ENCODE measurements at places on chromosomes 12 and 14.

- no peak for DNase-seq
Observed at GRCh38 chr14:94346841-94347240, 23.7 kb upstream of the SERPINA6 start.

DNA sequence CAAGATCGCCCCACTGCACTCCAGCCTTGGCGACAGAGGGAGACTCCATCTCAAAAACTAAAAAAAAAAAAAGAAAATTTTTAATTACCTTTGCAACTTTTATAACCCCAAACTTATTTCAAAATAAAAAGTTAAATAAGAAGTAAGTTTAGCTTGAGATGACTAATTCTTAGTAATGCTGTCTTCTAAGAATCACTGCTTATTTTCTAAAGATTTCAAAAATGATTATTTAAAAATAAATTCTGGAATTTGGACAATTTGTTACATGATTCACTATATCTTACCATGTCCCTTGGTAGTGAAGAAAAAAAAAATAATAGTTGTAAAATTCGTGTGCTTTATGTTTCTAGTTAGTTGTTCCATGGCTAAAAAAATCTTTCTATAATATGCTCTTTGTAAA is 11.6 kb upstream of the HECTD1 start:
- no peak for DNase-seq

- DNase-seq = no peak
Observed at GRCh38 chr12:26539131-26539530, 293.9 kb downstream of the ITPR2 start.

GRCh38 chr14:51382506-51382905 is 142.5 kb downstream of the TMX1 start:
- no peak for DNase-seq

GRCh38 chr14:102827716-102828115 is 50.5 kb downstream of the TRAF3 start:
- DNase-seq = no peak

- no peak for DNase-seq
Observed at GRCh38 chr14:99548255-99548654, 55.8 kb downstream of the CCDC85C start.

DNA sequence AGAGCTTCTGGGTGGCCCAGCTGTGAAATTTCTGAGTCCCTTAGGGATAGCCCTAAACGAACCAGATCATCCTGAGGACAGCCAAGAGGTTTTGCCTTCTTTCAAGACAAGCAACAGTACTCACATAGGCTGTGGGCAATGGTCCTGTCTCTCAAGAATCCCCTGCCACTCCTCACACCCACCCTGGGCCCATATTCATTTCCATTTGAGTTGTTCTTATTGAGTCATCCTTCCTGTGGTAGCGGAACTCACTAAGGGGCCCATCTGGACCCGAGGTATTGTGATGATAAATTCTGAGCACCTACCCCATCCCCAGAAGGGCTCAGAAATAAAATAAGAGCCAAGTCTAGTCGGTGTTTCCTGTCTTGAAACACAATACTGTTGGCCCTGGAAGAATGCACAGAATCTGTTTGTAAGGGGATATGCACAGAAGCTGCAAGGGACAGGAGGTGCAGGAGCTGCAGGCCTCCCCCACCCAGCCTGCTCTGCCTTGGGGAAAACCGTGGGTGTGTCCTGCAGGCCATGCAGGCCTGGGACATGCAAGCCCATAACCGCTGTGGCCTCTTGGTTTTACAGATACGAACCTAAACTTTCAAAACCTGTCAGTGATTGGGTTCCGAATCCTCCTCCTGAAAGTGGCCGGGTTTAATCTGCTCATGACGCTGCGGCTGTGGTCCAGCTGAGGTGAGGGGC is 38.9 kb downstream of the DAD1 start:
- DNase-seq = no peak

Data from ecto neural progenitor cell (in vitro differentiated cells).